ENCODE measurements at places on chromosomes 3 and 15. TPM values are rescaled to one million over a fixed set of nuclear protein-coding genes. Genes with fewer than 3 reads are reported as not detected.

Gene GOLGA8O
- total RNA-seq, result not detected

GRCh38 chr3:58353722-58354553 lies 21.2 kb downstream of the PXK start:
- H3K4me3 ChIP-seq, result no peak overlapping the region

Gene ITPKA
- total RNA-seq, result 12.4 TPM

Gene ZNF80
- total RNA-seq, result not detected

DNA sequence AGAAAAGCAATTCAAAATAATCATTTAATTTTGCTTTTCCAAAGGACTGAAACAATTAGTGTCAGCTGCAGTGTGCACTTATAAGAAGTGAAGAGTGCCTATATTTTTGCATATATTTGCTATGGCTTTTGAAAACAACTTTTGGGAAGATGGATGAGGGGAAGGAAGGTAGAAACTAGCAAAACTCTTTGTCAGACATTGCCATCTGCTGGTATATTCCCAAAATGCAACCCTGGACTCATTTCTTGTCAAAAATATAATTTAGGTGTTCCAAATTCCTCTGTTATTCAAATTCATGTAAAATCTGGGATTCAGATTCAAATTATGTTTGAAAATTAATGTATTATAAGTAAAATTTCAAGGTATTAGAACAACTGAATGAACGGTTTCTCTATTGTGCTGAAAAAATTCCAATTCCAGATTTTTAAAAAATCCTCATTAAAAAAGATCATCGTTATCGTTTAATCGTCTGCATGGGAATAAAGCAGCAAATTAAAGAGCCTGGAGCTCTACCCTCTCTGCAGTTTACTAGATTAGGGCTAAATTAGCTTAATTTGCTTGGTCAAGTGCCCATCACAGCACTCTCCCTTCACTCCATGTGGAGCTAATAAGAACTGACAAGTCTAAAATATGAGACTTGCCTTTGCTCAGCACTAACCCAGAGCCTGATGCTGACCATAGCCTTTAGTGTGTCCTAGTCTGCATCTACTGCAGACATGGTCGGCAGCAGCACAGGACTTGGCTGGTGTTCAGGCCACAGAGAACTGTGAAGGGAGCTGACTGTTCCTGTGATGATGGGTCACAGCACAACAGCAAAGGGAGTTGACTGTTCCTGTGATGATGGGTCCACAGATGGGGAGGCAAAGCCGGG lies 67.9 kb upstream of the MITF start:
- no peak overlapping the region for H3K4me3 ChIP-seq
- H3K27ac ChIP-seq, result no peak overlapping the region
- no peak for DNase-seq
- H3K4me1 ChIP-seq, result no peaks in the 10 kb centered on the region
- no peaks in the 10 kb centered on the region for H3K27me3 ChIP-seq
